ENCODE measurements at places on chromosomes 7 and 10. TPM values are rescaled to one million over a fixed set of nuclear protein-coding genes. Genes with fewer than 3 reads are reported as not detected.

The LRMDA gene
- total RNA-seq = 0.48 TPM

The SPOCK2 gene
- 4.7 TPM for total RNA-seq

The ICA1 gene
- total RNA-seq = 33.4 TPM

The FIGNL1 gene
- 6.4 TPM for total RNA-seq

The TFR2 gene
- 5.7 TPM for total RNA-seq

The ADARB2 gene
- total RNA-seq = 3.7 TPM

Data from WTC11 (cell line).